ENCODE measurements at places on chromosomes 4 and X.

- no peak for DNase-seq
Measured at GRCh38 chr4:94758700-94759399, 1.1 kb downstream of the BMPR1B start.

- no peak for DNase-seq
Measured at GRCh38 chr4:38455092-38455862, 208.7 kb upstream of the KLF3 start.

DNA sequence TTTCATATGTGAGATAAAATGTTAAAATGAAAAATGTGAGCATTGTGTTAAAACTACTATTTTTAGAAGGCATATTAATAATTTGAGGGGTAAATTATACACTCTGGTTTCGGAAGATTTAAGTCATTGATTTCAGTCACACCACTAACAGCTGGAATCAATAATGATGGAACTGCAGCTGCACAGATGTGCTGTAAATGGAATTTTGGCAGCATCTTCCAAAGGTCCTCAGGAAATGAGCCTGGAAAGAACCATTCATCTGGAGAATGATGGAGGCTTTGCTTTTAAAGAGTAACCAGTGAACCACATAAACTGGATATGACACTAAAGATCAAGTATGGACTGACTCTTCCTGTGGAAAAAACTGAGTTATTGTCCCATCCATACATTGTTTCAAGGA, 759.0 kb upstream of the EPHA5 start:
- no peak for DNase-seq

DNA sequence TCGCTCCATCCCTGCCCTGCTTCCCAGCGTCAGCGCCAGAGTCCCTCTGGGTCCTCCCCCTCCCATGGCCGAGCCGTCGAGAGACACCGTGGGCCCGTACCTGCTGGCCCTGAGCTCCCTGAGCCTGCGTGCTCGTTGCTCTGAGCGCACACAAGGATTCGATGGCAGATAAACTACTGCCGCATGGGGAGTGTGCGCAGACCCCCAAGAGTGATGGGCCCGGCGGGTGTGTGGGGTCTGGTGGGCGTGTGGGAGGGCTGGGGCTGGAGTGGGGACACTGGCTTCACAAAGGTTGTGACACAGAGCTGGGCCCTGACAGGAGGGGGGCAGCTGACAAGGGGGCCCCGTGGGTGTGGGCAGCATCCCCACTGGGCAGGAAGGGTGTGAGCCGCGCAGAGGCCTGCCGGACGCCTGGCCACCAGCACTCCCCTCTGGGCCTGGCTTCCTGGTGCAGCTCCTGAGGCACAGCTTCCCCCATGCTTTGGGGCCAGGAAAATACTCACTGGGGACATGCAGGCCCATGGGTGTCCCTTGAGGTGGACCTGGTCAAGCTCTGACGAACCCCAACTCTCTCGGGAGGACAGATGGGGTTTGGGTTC, 4.8 kb upstream of the RGS12 start:
- no peak for DNase-seq

GRCh38 chr4:121758925-121759568, 5.9 kb downstream of the SMIM43 start:
- DNase-seq = no peak

- DNase-seq = no peak
Measured at GRCh38 chrX:74506317-74507115, 85.2 kb downstream of the SLC16A2 start.

DNA sequence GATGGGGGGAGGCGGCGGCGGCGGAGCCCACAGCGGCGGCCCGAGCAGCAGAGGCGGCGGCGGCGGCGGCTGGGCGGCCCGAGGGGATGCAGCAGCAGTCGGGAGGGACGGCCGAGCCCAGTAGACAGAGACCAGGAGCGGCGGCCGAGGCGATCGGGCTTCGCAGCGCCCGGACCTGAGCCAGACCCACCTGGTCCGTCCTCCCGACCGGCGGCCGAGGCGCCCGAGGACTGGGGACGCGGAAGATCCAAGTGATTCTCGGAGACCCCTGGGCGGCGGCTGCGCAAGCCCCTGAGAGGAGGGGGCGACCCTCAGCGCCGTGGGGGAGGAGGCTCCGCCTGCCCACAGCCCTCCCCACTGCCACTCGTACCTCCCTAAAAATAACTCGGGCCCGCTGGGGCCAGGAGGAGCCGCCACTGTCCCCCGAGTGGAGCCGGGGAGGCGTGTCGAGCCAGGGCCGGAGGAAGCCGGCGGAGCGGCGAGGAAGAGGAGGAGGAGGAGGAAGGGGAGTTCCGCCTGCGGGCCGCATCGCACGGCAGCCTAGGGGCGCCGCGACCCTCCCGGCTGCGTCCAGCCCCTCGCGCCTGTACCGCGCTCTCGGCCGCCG, 608 bp downstream of the RAPGEF2 start:
- DNase-seq = peak; percentile 39

DNA sequence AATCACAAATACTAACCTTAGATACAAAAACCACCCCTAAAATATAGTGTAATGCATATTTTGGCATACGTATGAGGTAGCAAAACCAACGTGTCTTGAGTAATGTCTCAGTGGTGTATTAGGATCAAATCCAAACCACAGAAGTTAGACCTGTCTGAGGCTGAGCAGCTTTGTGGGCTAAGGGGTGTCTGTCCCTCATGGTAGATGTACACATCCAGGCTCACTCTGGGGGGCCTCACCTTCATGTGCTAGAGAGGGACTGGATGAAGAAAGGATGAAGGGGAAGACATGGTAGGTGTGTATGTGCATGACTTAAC, 188.0 kb upstream of the TBC1D9 start:
- DNase-seq = no peak

Data from activated gamma-delta T cell (primary cell).